ENCODE measurements at places on chromosomes 4 and X.

GRCh38 chrX:107025545-107025944, 25.5 kb upstream of the MORC4 start:
- peak; percentile 53 for DNase-seq

GRCh38 chr4:8664031-8664805, 71.7 kb downstream of the CPZ start:
- DNase-seq = no peak

DNA sequence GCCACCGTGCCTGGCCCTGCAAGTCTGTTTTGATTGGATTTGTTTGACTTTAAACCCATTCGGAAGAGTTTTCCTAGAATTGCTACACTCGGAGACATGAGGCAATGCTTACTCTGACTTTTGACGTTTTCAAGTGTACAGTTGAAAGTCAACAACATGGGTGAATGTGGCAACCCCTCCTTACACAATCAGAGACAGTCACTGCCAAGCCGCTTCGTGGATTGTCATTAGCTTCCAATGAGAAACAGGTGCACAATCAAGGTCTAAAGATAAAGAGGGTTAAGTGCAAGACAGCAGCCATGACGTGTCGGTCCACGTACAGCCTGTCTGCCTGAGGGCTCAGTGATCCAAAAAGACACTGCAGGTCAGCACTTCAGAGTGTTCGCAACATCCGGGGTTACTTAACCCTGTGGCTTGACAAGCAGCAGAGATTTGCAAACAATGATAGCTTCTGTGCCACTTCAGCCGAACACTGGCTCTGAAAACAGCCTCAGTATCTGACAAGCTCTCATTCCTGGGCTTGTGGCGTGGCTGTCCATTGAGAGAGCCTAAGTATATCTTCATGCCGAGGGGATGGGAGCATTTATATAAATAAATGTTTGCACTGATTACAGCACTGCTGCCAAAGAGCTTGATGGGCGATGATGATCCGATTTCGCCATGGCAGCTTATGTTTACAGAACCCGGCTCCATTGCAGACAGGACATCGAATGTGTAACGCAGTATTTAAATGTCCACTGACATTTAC, 180.0 kb downstream of the DHRSX start:
- no peak for DNase-seq

GRCh38 chr4:40612831-40613230, 16.8 kb downstream of the RBM47 start:
- DNase-seq = no peak

- DNase-seq = no peak
Measured at GRCh38 chr4:41839916-41840854, 91.7 kb upstream of the PHOX2B start.

DNA sequence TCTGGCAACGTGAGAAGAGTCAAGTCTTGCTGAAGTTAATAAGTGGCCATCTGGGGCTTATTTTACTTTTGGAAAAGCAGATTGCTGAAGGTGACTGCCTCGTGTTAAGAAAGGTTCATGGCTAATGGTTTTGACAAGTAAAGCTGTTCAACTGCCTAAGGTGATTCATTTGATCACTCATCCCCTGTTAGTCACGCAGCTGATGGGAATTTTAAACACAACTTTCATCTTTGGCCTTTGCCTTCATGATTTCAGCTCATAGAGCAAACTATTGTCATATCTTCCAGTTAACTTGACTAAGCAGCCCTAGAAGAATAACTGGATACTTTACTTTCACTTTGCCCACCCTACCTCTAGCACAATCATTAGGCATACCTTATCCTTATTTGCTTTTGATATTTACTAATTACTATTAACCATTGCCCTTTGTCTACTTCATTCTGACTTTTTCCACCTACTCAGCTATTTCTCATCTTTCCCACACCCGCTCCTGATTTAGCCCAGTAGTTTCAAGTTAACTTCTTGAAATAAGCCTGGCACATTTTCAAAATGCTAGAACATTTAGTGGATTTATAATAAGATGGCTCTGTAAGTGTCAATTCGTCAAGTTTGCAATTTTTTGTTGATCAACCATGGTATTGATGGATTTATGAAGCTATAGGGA, 170.6 kb upstream of the S100G start:
- no peak for DNase-seq

DNA sequence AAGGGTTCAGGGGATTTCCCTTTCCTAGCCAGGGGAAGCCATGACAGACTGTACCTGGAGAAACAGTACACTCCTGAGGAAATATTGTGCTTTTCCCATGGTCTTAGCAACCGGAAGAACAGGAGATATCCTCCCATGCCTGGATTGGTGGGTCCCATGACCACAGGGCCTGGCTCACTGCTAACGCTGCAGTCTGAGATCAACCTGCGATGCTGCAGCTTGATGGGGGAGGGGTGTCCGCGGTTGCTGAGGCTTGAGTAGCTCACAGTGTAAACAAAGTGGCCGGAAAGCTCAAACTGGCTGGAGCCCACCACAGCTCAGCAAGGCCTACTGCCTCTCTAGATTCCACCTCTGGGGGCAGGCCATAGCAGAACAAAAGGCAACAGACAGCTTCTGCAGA, 819.5 kb downstream of the TECRL start:
- no peak for DNase-seq

DNA sequence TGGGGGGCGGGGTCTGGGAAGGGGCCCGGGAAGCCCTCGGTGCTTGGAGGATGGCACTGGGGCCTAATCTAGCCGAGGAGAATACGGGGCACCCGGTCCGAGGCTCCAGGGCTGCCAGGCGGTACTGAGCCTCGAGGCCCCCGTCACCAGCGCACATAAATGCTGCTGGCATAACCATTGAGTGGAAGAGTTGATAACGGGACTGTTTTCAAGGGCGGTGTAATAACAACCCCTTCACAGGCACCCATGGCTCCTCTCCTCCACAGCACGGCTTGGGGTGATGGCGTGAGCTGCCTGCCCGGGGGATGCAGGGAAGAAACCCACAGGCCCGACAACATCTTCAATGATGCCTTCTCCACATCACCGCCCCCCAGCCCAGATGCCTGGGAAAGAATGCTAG, 130.7 kb downstream of the FAM53A start:
- DNase-seq = no peak

- DNase-seq = no peak
Measured at GRCh38 chr4:92988301-92988700, 684.5 kb downstream of the GRID2 start.

- no peak for DNase-seq
Measured at GRCh38 chr4:70868778-70869177, 29.1 kb upstream of the GRSF1 start.

- DNase-seq = no peak
Measured at GRCh38 chrX:70436343-70436742, 8.3 kb upstream of the DLG3 start.

GRCh38 chr4:85500110-85500867, 25.3 kb downstream of the ARHGAP24 start:
- no peak for DNase-seq

GRCh38 chr4:158122501-158122900, 50.3 kb downstream of the GASK1B start:
- no peak for DNase-seq

DNA sequence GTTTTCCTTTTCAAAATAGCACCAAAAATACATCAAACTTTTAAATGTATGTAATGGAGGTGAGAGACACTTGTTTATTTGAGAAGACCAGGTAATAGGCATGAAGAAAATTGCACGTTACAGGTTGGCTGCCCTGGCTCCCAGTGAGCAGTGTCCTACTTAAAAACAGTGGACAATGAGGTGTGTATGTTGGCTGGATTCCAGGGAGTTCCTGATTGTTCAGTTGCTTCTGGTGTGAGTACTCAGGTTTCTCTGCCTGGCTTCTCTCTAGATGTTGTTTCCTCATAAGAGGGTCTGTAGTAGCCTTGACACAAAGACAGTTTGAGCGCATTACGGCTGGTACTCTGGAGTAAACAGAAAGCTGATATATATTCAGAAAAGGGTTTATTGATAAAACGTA, 29.4 kb downstream of the SNX25 start:
- DNase-seq = no peak

DNA sequence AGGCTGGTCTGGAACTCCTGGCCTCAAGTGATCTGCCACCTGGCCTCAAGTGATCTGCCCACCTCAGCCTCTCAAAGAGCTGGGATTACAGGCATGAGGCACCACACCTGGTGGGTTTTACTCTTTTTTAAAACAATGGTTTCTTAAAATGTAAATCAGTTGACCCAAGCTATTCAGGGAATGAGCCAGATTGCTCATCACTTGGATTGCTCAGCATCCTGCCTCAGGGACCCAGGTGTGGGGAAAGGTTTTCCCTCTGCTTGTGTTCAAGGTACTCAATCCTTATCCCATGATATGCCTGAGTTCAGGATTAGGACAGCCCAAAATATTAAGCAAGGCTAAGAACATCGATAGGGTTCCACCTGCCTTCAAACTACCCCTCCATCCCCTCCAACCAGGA, 67.4 kb downstream of the CHRNA9 start:
- DNase-seq = no peak

GRCh38 chr4:184000457-184001396, 95.6 kb downstream of the STOX2 start:
- no peak for DNase-seq

DNA sequence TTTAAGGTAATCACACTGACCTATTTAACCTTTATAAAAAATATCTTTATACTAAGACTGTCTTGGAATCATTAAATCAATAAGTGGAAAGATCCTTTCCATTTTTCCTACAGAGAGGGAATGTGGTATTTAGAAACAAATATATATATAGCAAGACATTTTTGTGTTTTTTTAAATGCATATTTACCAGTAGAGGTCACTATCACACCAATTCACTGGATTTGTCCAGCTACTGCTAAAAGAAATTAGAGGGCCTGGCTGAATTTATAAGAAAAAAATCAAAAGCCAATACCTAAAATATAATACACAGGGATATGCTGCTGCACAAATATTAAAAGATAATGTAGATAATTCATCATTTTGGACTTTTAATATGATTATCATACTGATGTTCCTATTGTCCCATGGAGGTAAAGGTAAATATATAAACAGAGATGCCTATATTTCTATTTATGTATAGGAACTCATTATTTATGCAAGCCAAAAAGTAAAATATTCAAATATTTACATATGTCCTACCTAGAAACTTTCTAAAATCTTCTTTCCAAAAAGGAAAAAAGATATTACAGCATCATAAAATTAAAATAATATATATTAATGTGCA, 69.5 kb downstream of the PDE5A start:
- peak; percentile 9 for DNase-seq

DNA sequence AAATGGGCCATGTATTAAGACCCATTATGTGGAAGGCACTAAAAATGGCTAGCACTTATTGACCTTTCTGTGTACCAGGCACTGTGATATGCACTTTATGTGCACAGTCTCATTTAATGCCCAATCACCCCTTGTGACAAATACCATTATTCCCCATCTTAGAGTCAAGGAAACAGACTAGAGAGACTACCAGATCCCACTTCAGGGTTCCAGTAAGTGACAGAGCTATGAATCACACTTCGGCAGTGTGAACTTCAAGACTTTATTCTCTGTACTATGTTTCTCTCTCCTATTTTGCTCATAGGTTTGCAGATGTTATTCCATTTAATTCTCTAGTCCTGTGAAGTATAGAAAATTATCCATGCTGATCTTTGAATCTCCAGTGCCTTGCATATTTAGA, 107.0 kb downstream of the NFKB1 start:
- no peak for DNase-seq

DNA sequence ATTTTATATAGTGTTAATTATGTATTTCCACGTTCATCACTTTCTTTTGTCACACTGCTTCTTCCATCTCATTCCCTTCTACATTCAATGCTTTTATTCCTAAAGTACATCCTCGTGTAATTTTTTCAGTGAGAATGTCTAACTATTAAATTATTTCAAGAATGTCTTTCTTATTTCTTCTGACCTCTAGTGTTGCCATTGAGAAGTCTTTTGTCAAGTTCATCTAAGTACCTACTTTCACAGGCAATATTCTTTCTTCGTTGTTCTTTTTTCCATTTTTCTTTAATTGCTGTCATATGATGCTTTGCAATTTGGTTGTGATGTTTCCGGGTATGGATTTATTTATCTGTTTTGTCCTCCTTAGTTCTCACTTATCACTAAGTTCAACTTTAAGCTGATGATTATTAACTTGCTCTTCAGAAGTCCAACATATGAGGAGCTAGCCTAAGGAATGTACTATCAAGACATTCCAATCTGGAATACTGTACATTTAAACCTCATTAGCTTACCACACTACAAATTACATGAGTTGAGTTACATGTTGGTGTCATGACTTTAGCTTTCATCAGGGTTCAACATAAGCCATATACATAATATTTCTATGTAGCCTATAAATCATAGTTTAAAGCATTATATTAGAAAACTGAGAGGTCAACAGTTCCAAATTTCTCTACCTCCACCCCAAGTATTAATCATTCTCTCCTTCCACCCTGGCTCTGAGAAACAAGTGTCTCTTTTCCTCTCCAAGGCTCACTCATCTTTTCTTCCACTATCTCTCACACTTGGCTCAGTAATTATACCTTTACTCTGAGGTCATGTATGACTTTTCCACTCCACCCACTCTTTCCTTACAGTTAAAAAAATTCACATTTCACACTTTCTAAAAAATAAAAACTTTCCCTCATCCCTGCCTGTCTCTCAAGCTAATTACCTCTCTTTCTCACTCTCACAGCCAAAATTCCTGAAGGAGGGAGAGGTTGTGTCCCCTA, 81.5 kb downstream of the COX18 start:
- no peak for DNase-seq

- no peak for DNase-seq
Measured at GRCh38 chr4:32551943-32552342, 1831.8 kb downstream of the PCDH7 start.

DNA sequence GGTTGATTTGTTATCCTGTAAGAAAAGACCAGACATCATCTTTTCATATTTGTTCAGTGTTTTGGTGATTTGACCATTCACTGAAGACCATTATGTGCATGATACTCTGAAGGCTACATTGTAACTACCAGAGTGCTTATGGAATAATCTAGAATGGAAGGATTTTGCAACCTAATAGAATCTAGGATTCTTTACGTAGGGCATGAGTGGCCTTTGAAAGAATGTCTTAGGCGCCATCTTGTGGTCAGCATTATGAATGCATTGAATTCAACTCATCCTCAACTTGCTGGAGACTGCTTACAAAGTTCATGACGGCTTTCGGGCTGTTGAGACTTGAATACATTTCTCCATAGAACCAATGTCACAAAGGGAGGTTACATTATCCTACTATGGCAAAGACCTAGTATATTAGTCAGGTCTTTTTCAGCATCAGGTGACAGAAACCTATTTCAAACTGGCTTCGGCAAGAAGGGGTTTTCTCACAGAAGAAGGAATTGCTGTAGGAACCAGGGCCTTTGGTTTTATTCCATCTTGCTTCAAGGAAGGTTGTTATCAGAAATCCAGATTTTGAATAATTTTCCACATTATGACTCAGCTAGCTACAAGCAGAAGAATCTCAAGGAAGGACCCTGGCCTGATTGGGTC, 104.1 kb downstream of the GPAT3 start:
- peak; percentile 23 for DNase-seq

- no peak for DNase-seq
Measured at GRCh38 chrX:45824471-45824870, 623.8 kb upstream of the DIPK2B start.

- DNase-seq = no peak
Measured at GRCh38 chr4:31755751-31756150, 1035.6 kb downstream of the PCDH7 start.

All from NCI-H2081 (cell line).